ENCODE measurements at places on chromosomes 3 and 15. TPM values are rescaled to one million over a fixed set of nuclear protein-coding genes. Genes with fewer than 3 reads are reported as not detected.

The TRAIP gene
- 11.9 TPM for total RNA-seq

The ISG20 gene
- total RNA-seq = 5.7 TPM

The SNAPC5 gene
- total RNA-seq = 22.8 TPM

The MRAS gene
- total RNA-seq = 40.2 TPM

The NRG4 gene
- total RNA-seq = not detected

The GCNT3 gene
- 1.6 TPM for total RNA-seq

The GP5 gene
- under 0.01 TPM for total RNA-seq

The ULK4 gene
- 7.5 TPM for total RNA-seq

The CTXND1 gene
- total RNA-seq = not detected

The IGSF11 gene
- total RNA-seq = under 0.01 TPM

The BLM gene
- 1.5 TPM for total RNA-seq

The PTX3 gene
- total RNA-seq = 22.1 TPM

The HACD2 gene
- 19.1 TPM for total RNA-seq

The ALDH1A3 gene
- total RNA-seq = 19.7 TPM

The UROC1 gene
- total RNA-seq = not detected

The GOLGA8O gene
- not detected for total RNA-seq

The ACAN gene
- total RNA-seq = 0.63 TPM

The ARHGEF26 gene
- 4.4 TPM for total RNA-seq

The DNAJC19 gene
- total RNA-seq = 25.7 TPM

The ALS2CL gene
- 3.3 TPM for total RNA-seq

The PEAK1 gene
- 15.6 TPM for total RNA-seq

The KLF13 gene
- total RNA-seq = 66.9 TPM

The TM4SF1 gene
- total RNA-seq = 140 TPM

The GRK7 gene
- not detected for total RNA-seq

The UCN2 gene
- total RNA-seq = 9.9 TPM

The BNC1 gene
- total RNA-seq = 15.3 TPM

The MYO1E gene
- 98.9 TPM for total RNA-seq

The ZNF620 gene
- total RNA-seq = 1.8 TPM

The PFN2 gene
- total RNA-seq = 81.3 TPM

The NPRL2 gene
- total RNA-seq = 25.4 TPM

The HES1 gene
- total RNA-seq = 48.2 TPM

The CD96 gene
- not detected for total RNA-seq

The PROS1 gene
- 33.8 TPM for total RNA-seq

The C3orf22 gene
- total RNA-seq = not detected

The ISL2 gene
- total RNA-seq = 0.33 TPM

The GPR87 gene
- total RNA-seq = 0.51 TPM

The SLC22A13 gene
- 0.16 TPM for total RNA-seq

The HYAL1 gene
- total RNA-seq = 1.1 TPM

The APOD gene
- total RNA-seq = not detected

The MESP2 gene
- 0.98 TPM for total RNA-seq

The GOLGA6L7 gene
- total RNA-seq = not detected

The TWF2 gene
- 141 TPM for total RNA-seq

The PCOLCE2 gene
- 2.9 TPM for total RNA-seq

The MKRN3 gene
- total RNA-seq = not detected

The HCN4 gene
- under 0.01 TPM for total RNA-seq

The TMEM266 gene
- total RNA-seq = 0.25 TPM

The HIGD2B gene
- not detected for total RNA-seq

The MKRN2OS gene
- 1.3 TPM for total RNA-seq

The LRRC2 gene
- total RNA-seq = 0.16 TPM

The C15orf62 gene
- 0.16 TPM for total RNA-seq

The BMF gene
- total RNA-seq = 4.1 TPM

The ROBO2 gene
- under 0.01 TPM for total RNA-seq

The TMEM44 gene
- total RNA-seq = 13.5 TPM

The C3orf20 gene
- total RNA-seq = not detected

The ITIH3 gene
- total RNA-seq = 0.38 TPM

The ICE2 gene
- 22.3 TPM for total RNA-seq

The KCTD6 gene
- total RNA-seq = 4.2 TPM

The RHOA gene
- 483 TPM for total RNA-seq

The AGTR1 gene
- 0.16 TPM for total RNA-seq

Measured in mesangial cell (primary cell).